ENCODE measurements at places on chromosomes 11 and 22.
A peak's percentile ranks its signal among the peaks of the same experiment; 100 is the strongest.

DNA sequence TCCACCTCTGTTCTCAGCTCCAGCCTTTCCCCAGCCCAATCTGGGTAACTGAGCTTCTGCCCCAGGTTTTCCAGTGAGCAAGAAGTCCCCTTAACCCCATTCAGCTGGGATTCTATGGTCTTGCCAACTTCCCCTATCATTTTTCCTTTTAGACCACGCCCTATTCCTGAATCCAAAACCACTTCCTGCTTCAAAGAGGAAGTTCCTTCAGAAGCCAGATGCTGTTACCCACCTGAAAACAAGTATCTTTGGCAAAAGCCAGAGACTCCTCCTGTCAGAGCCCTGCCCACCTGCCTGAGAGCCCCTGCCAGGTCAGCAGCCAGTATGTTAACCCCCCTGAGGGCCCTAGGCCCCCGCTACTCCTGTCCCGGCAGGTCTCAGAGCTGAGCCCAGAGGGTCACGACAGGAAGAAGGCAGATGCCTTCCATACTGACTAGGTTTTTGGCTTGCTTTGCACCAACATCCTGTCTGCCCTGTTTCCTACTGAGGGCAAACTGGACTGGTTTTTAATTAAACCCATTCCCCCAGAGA is 20.3 kb upstream of the MICAL2 start:
- no peak for DNase-seq

- DNase-seq = peak; percentile 94
Measured at GRCh38 chr11:34174412-34175041, 69.1 kb downstream of the NAT10 start.

- DNase-seq = no peak
Measured at GRCh38 chr11:113557926-113558325, 82.7 kb upstream of the DRD2 start.

- no peak for DNase-seq
Measured at GRCh38 chr11:16099343-16099900, 256.9 kb downstream of the SOX6 start.

GRCh38 chr11:130675371-130675821 is 227.0 kb downstream of the ADAMTS15 start:
- DNase-seq = no peak
